ENCODE measurements at places on chromosomes 16 and 17. TPM values are rescaled to one million over a fixed set of nuclear protein-coding genes. Genes with fewer than 3 reads are reported as not detected.

RAB34 gene
- total RNA-seq: 212 TPM

RMI2 gene
- 29.5 TPM for total RNA-seq

EME1 gene
- 13.8 TPM for total RNA-seq

ACSM3 gene
- 3.9 TPM for total RNA-seq

CDH3 gene
- total RNA-seq: 0.32 TPM

CDK3 gene
- 1.3 TPM for total RNA-seq

TSPAN10 gene
- 4.0 TPM for total RNA-seq

CES3 gene
- 3.0 TPM for total RNA-seq

All from A549 treated with dexamethasone at 1 μM for 4 hours (cell line).